ENCODE measurements at places on chromosomes 12 and 14. TPM values are rescaled to one million over a fixed set of nuclear protein-coding genes. Genes with fewer than 3 reads are reported as not detected.

DNA sequence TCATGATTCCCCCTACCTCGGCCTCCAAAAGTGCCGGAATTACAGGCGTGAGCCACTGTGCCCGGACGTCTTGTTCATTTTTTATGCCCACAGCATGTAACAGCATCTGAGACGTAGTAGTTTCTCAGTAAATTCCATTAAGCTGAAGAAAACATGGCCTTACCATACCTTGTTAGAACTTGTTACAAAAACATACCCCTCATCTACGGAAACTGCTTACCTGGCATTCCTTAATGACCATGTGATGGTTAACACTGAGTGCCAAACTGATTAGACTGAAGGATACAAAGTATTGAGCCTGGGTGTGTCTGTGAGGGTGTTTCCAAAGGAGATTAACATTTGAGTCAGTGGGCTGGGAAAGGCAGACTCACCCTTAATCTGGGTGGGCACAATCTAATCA is 186.8 kb downstream of the CEP128 start:
- DNase-seq, result no peak

The SIRT4 gene
- total RNA-seq, result 1.9 TPM

DNA sequence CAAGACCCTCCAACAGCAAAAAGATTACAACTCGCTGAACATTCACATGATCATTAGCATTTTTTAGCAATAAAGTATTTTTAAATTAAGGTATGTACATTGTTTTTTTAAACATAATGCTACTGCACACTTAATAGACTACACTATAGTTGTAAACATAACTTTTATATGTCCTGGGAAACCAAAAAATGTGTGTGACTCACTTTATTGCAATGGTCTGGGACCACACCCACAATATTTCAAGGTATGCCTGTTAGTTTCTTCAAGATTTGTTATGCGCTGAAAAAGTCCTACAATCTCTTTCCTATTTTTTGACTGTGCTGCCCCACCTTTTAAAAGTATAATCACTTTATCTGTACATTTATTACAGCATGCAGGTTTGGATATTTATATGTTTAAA is 30.4 kb upstream of the PCNX4 start:
- no peak for DNase-seq

DNA sequence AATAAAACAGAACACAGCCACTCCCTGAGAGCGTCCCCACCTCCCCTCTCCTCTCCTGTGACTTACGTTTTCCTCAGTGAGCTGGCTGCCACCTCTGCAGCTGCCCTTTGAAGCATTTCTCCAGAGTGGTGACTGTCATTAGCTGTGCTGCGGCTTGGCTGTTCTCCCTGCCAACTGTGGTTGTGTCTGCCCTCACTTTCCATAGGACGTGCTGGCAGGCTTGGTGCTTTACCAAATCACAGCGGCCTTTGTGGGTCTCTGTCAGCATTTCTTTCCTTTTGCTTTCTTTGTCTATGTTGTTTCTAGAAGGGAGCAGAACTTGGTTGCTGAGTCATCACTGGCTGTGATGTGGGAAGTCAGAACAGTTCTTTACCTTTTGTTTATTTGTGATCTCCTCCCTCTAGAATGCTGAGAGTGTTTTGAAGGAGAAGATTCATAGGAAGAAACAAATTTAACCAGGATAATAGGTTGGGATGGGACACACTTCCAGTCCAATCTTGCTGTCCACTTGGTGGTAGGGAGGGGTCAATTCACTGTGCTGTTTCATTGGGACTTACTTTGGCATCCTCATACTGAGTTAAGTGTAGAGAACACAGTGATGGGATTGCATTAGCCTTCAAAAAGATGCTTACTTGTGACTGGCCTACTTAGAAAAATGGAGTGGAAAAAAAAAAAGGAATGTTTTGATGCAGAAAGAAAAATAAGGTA is 88.2 kb downstream of the TMX1 start:
- peak; percentile 92 for DNase-seq

GRCh38 chr12:116964054-116965050 is 53.6 kb downstream of the FBXW8 start:
- no peak for DNase-seq

The MORN3 gene
- total RNA-seq, result not detected

Measured in RPMI7951 (cell line).